Motor neuron (in vitro differentiated cells): ENCODE measurements at places on chromosomes 11 and 22. TPM values are rescaled to one million over a fixed set of nuclear protein-coding genes. Genes with fewer than 3 reads are reported as not detected.

OR52N4 gene
- 0.32 and 0.52 TPM in 2 replicates for total RNA-seq

TRIM29 gene
- 0.64 and 0.88 TPM in 2 replicates for total RNA-seq

TSGA10IP gene
- total RNA-seq = 0.73 TPM in 1 of 2 replicates, not detected in the other

SIK3 gene
- 14.5 and 17.5 TPM in 2 replicates for total RNA-seq

CHEK1 gene
- 9.8 and 10.2 TPM in 2 replicates for total RNA-seq

SORL1 gene
- total RNA-seq = 0.36 and 0.43 TPM in 2 replicates

SHISAL1 gene
- total RNA-seq = 3.0 TPM in 2 replicates

RASL10A gene
- 0.25 and 0.36 TPM in 2 replicates for total RNA-seq

PKP3 gene
- total RNA-seq = 17.3 and 24.4 TPM in 2 replicates

IFITM5 gene
- 1.5 and 2.1 TPM in 2 replicates for total RNA-seq

ALDH3B2 gene
- 0.57 and 0.68 TPM in 2 replicates for total RNA-seq

MUC5AC gene
- total RNA-seq = 0.57 and 0.73 TPM in 2 replicates

SLC6A5 gene
- 0.07 and 0.15 TPM in 2 replicates for total RNA-seq

HTR3A gene
- total RNA-seq = 0.28 TPM in 1 of 2 replicates, not detected in the other

DEPDC7 gene
- 1.4 and 2.0 TPM in 2 replicates for total RNA-seq

USP2 gene
- total RNA-seq = 1.1 and 1.3 TPM in 2 replicates

ZNF214 gene
- total RNA-seq = 2.1 and 3.3 TPM in 2 replicates

APOBEC3C gene
- 32.5 and 36.1 TPM in 2 replicates for total RNA-seq
